Activated T-cell treated with anti-CD3 and anti-CD28 coated beads, Interleukin-2, amount 50 U/mL, for 48 hours (primary cell): ENCODE measurements at places on chromosomes 3 and 15.

DNA sequence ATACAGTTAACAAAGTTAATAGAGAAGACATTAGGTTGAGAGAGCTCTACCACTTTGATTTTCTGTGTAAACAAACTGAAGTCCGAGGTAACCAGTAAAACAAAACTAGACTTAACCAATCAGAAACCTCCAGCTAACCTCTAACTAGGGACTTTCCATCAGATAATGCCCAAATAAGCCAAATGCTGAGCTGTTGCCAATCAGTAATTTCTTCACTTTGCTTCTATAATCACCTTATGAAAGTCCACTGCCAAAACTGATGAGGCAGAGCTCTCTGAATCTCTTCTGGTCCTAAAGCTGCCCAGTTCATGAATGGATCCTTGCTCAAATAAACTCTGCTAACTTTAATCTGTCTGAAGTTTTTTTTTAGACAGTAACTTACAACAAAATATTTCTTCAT is 448.0 kb upstream of the NECTIN3 start:
- DNase-seq: no peak

GRCh38 chr15:35674873-35675781 is 129.2 kb upstream of the DPH6 start:
- DNase-seq: no peak

- peak; percentile 72 for DNase-seq
Measured at GRCh38 chr3:8110966-8111798, 390.4 kb upstream of the LMCD1 start.

GRCh38 chr3:45318689-45319088 is 69.7 kb upstream of the LARS2 start:
- no peak for DNase-seq

DNA sequence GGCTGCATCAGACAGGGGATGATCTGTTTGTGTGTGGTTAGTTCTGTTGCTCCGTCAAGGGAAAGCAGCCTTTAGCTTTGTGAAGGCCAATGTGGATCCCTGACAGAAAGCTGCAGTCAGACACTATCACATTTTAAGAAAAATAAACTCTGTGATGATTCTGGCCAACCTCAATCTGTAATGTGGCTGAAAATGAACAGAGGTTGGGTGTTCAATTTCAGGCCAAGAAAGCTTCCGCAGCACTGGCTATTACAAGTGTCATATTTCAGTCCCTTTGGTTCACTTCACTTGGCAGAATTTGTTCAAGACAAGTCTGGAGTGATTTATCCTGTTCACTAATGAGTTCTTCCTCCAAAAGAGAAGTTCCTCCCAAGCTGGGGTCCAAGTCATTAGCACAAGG is 571.8 kb upstream of the IL12A start:
- DNase-seq: no peak

GRCh38 chr15:62472616-62473299 is 307.7 kb upstream of the C2CD4B start:
- no peak for DNase-seq

- no peak for DNase-seq
Measured at GRCh38 chr3:71376911-71377310, 206.6 kb downstream of the FOXP1 start.

DNA sequence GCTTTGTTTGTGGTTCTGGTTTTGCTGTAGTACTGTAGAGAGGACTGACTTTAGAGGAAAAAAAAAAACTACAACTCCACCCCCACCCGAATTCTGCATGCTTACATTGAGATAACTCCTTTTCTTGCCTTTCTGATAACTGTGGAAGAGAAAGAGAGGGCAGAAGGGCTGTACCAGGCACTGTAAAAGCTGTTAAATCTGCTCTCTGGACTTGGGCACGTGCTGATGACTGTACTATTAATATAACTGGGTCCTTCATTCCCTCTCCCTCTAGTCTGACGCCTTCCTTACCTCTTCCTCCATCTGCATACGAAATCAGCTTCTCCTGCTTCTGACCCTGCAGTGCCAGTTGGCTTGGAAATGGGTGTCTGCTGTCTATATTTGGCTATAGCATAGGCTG is 15.0 kb downstream of the MAPKBP1 start:
- no peak for DNase-seq

DNA sequence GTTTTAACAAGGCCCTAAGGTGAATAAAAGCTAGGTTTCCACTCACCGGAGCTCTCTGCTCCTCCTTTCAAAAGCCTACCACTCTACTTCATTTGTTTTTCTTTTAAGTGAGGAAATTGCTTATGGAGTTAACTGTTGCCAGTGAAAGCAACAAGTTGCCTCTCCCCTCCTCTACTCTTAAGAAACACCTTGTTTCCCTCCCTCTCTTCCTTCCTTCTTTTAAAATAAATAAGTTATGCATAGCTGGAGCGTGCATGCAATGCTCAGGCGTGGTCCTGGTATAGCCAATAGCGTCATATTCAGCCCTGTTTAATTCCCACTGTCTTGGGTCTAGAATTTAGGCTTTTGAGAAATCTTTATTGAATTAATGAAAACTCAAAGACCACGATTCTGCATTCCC is 101.1 kb upstream of the IGF1R start:
- no peak for DNase-seq

GRCh38 chr3:129366312-129366831 is 62.1 kb downstream of the EFCAB12 start:
- no peak for DNase-seq

DNA sequence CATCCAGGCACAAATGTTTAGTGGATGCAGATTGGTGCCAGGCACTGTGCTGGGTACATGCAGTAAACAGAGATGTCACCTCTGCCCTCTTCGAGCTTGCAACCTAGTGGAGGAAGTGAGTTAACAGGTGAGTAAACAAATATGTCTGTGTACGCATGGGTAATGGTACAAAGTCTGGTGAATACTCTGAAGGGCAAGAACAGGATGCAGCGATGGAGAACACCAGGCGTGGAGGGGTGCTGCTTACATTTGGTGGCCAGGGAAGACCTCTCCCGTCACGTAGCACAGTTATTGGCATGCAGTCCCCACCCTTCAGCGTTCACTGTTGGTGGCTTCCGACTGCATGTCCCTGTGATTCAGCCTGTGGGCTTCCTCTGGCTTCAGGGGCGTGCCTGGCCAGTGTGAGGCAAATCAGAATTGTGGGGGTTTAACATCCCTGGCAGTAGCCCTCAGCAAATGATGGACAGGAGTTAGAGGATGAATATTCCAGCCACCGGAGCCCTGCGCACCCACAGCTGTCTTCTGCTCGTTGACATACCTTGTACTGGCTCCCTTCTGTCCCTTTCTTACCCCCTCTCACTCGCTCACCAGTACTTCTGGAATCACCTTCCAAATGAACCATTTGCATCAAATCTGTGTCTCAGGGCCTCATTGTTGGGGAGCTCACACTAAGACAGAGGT is 9.1 kb upstream of the HDAC11 start:
- no peak for DNase-seq

DNA sequence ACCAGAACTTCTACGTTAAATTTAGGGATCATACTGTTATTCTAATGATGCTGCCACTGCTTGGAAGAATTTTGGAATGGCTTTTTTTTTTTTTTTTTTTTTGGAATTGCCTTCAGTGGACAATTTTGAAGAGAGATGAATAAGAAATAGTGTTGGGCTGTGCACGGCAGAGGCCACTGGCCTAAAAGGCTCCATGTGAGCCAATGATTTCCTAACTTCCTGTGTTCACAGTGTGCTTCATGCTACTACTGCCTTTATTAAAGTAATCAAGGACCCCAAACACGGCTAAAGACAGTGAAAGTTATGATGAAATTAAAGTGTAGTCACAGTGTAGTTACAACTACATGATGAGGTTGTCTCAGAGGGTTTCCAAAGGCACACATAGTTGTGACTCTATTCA is 100.8 kb upstream of the TNFAIP8L3 start:
- DNase-seq: no peak

- DNase-seq: no peak
Measured at GRCh38 chr3:78221796-78222195, 1181.9 kb downstream of the ROBO2 start.

DNA sequence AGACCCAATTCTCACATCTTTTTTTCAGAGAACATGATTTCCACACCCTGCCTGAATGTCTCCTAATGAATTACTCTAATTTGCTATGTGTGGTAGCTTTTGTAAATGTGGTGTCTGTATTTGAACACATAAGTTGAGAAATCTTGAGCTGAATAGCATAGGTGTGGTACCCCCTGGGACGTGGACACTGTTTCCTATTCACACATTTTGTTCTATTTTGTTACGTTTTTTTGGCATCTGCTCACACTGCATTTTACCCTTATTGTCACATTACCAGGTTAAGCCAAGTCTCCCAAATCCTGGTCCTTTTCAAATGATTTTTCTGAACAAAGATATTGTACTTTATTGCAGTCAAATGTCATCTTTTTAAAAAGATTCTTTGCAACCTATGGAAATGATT is 6.8 kb upstream of the MAPK6 start:
- no peak for DNase-seq

DNA sequence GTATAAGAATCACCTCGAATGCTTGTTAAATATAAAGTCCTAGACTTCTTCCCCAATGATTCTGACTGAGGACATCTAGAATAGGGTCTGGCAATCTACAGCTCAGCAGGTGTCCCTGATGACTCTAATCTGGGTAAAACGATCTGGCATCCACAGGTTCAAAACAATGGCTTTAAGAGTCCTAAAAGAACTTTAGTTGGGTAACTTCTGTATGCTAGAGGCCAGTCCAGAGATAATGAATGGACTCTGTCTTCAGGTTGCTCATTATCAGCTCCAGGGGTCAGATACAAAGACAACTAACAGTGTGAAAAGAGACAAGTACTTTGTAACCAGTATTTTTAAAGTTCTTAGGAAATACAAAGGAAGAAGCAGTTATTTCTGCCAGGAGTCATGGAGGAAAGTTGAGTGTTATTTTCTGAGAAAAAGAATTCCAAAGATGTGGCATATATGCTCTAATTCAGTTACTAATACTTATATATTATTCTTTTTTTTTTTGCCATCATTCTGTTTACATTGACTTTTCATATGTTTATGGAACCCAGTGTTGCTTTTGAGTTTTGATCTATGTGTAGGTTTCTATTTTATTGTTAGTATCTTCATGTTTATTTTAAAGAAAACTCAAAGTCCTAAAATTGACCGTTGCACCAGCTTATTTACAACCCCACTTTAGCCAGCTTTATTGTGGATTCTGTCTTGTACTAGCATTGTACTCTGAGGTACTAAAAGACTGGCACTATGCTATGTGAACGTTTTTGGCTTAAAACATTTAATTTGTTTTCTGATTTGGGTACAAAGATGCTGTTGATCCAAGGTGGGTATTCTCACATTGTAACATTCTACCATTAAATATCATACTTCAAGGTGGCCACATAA is 3.1 kb upstream of the GPR15 start:
- no peak for DNase-seq

DNA sequence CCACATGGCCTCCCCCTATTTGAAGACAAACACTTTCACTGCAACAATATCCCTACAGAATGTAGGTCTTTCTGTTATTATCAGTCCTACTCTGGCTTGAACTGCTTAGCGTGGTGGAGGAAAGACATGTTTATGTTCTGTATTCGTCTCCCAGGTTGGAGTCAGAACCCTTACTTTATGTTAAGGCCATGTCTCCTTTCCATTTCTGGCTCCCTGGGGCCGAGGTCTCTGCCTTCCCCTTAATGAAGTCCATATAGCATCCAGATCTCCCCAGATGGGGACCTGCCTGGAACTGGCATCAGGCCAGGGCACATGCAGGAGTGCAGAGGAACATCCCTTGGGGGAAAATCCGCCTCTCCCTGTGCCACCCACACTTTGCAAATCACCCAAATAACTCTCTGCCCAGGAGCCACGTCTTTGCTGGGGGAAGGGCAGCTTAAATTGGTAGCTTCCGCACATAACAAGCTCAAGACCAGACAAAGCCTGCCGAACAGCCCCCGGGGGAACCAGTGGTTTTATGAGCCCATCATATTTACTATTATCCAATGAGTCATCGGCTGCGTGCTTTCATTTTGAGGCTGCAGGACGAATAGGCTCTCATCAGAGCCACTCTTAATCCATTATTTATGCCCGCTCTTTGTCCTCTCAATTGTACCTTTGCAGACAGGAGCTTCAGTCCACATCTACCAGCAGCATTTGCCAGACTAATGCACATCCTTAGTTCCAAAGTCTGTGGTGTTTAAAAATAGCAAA is 237.0 kb downstream of the UACA start:
- DNase-seq: peak; percentile 22

DNA sequence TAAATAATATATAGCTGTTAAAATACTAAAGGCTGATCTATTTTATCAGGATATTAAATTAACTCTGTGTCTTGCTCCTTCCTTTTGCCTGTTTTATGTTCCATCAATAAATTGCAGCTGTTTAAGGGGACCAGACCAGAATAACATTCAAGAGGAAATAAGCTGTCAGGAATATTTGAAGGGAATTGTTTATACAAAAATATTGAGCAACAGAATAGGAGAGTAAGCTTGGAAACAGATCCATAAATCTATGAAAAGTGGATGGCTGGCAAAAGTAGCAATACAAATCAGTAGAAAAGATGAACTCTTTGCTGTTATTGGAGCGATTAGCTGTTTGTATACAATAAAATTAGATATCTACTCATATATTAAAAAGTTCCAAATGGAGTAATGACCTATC is 36.2 kb upstream of the PLSCR2 start:
- no peak for DNase-seq
